AG20443 (cell line): ENCODE measurements at places on chromosomes 7 and 10.
A peak's percentile ranks its signal among the peaks of the same experiment; 100 is the strongest.

- peak; percentile 55 for DNase-seq
Observed at GRCh38 chr10:34696423-34696822, 118.7 kb downstream of the PARD3 start.

DNA sequence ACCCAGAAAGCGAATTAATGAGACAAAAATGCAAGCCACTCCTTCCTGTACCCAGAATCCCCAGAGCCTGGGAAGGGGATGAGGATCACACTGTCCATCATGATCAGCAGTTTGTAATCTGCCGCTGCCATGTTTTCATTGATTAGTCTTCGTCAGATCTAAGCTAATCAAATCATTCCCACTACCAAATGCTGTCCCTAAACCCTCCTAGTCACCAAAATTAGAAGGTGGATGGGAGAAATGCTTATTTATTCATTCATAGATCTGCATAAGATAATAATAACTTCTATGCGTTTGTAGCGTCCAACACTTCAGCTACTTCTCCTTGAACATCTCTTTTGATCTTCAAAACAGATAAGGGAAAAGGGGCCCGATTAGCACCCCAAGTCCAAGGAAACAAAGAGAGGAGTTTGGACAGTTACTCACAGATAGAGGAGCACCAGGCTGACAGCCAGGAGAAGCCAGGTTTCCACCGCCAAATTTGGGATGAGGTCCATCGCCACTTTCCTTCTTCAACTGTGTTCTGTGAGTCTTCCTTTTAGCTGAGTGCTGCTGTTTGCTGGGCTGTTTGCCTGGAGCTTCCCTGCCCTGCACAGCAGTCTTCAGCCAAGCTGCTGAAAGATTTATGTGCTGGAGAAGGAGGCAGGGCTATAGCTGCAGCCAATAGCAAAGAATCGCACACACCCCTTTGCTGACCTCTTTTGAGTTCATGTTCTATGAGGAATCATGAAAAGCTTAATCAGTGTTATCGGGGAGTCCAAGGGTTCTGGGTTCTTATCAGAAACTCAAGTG lies at the start of gene CYP3A5:
TSS of gene CYP3A5 (minus strand) at position 597 of the 792 bp plus-strand sequence. CDS start at position 497, 100 bp downstream.
- DNase-seq: peak; percentile 40

- DNase-seq: no peak
Observed at GRCh38 chr7:108667216-108667615, 97.5 kb downstream of the DNAJB9 start.

GRCh38 chr10:87656431-87657072 lies 3.1 kb upstream of the PAPSS2 start:
- DNase-seq: peak; percentile 56

DNA sequence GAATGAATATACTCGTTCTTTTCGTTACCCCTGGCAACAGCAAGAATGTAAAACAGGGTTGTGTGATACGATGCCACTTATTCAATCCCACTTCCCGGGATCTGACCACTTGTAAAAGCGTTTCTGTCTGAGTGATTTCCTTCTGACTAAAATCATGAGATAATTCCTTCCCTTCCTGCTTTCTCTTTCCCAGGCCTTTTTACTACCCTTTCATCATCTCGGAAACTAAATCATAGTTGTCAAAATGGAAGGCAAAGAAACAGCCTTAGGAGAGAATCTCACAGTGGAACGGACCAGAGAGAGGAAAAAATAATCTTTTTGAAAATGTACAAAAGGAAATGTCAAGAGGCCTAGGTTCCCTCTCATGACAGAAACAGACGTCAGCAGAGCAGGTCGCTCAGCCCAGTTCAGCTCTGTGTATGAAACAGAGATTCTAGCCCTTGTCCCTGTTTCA lies 29.8 kb downstream of the DIP2C start:
- peak; percentile 62 for DNase-seq

DNA sequence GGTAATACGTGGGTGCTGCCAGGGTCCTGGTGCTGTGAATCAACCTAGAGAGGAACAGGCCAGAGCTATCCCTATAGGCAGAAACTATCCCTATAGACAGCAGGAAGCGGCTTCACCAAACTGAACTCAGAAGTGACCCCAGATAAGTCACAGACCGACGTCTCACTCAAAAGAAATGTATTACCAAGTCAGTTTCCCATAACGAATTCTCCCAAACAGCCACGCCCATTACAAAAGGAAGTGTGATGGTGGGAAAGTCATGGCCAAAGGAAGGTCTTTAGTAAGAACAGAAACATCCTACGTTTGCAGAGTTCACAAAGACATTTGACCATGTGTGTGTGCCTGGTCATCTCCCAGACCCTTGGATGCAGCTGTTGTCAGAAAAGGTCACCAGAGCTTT lies 470.8 kb upstream of the ADARB2 start:
- no peak for DNase-seq

DNA sequence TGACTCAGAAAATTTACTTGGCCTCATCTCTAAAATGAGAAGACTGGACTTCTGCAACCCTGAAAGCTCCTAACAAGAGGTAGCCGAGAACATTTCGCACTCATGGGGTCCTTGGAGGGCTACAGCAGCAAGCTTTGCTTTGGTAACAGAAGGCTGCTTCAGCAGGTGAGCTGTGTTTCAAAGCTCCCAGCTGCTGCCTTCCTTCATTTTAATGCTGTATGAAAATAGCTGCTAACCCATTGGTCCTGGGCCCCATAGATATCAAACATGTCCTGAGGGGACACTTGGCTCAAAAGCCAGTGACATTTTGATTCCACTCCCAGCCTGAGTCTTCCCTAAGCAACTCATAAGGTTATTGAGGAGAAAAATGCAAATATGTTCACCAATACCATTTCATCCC lies 14.3 kb upstream of the MALSU1 start:
- no peak for DNase-seq

DNA sequence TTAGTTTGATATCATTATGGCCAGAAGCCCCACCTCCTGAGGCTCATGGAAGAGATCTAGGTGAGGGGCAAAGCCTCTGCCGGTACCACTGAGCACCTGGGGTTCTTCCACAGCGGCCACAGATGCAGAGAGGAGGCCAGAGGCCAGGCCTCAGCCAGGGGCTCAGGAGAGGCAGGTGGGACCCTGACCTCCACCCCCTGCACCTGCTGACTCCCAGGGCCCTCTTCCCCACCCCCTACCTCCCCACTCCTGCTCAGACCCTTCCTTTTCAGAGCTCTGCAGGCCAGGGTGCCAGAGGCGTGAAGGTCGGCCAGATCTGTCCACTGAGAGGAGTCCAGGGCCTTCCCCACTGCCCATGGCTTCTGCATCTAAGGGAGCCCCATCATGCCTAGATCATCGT lies 178.7 kb upstream of the PPP2R2D start:
- DNase-seq: no peak

DNA sequence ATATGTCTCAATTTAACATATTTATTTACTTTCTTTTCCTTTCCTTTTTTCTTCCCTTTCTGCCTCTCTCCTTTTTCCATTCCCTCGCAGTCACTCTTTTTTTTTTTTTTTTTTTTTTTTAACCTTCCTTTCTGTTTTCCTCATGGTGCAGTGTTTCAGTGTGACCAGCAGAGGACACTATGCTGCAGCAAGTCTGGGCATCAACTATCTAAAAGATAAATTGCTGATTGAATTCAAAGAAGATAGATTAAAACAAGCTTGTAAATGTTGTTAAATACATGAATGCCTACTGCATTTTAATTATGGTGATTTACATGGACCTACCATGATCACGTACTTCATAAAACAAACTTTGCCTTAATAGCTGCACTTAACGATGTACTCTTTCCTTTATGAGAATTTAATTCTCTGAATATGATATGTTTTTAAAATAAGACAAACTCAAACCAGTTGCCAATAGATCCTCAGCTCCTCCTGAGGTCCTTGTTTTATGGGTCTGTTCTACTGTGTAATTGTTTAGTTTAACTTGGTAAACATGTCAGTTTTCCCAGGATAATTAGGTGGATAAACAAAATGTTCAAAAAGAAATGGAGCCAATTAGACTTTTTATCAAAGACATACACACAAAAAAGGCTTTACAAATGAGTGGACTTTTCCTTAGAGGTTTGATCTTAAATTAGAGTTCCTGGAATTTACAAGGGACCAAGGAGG lies 101.0 kb upstream of the AGR3 start:
- DNase-seq: peak; percentile 41

GRCh38 chr10:51547941-51548340 lies 151.5 kb downstream of the CSTF2T start:
- no peak for DNase-seq

- no peak for DNase-seq
Observed at GRCh38 chr10:71349406-71349805, 30.3 kb downstream of the SLC29A3 start.

GRCh38 chr10:17084258-17084657 lies 45.4 kb downstream of the CUBN start:
- DNase-seq: no peak

DNA sequence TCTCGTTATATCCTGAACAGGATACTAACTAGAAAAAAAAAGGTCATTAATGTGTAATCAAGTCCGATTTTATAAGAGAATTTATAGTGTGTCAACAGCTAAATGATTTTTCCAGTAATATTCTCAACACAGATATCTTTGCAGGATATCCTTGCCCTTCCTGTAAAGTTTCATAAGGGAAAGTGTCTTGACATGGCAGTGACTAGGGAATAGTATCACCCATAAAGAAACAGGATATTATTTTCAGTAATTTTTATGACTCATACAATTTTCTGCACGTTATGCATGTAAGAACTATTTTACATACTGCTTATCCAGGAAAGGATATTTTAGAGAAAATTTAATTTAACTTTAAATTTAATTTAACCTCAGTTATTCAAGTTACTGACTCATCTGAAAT lies 19.5 kb upstream of the PNLIP start:
- DNase-seq: no peak

GRCh38 chr7:42714356-42714755 lies 197.5 kb downstream of the C7orf25 start:
- no peak for DNase-seq

DNA sequence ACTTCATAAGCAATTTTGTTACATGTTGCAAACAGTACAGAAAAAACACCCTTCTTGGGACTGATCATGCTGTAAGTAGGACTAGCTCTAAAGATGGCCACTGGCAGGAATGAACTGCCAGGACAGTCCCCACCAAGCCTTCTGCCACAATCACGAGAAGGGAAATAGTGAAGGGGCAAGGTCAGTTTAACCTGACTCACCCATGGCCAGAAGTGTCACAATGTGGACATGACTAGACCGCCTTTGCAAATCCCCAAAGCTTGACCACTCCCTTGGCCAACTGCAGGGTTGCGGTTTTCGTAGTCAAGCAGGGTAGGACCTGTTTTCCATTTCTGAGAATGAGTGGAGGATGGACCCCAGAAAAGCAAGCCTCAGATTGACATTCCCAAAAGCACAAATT lies 19.4 kb upstream of the FRAT2 start:
- no peak for DNase-seq

DNA sequence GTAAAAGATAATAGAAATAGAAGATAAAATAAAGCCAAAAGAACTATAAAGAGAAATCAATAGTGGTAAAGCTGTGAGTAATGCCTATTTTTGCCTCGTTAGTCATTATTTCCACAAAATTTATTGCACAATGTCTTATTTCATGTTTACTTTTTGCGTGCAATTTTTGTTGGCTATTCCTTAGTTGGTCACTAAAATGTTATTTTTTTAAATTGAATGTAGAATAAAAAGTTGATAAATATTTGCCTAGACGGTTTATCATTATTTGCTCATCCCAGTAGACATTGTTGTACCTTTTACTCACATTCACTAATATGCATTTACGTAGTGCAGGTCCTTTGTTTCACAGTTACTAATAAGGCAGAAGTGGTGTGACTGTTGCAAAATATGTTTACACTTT lies 227.8 kb upstream of the BMPER start:
- DNase-seq: no peak
